GM04503 (cell line): ENCODE measurements at places on chromosomes 6 and 20.

- DNase-seq = no peak
These were observed 2.2 kb upstream of the CENPB start for GRCh38 chr20:3788685-3789155.

GRCh38 chr6:3727036-3727435 lies 24.5 kb downstream of the PXDC1 start:
- no peak for DNase-seq

- DNase-seq = no peak
These were observed 17.1 kb upstream of the ASF1A start for GRCh38 chr6:118876814-118877213.

GRCh38 chr6:32664827-32665362 lies 1.6 kb downstream of the HLA-DQB1 start:
- no peak for DNase-seq

- DNase-seq = peak; percentile 36
These were observed 443.9 kb downstream of the CDKAL1 start for GRCh38 chr6:20978151-20978614.

- no peak for DNase-seq
These were observed 143.1 kb upstream of the MOCS1 start for GRCh38 chr6:40077315-40077714.

DNA sequence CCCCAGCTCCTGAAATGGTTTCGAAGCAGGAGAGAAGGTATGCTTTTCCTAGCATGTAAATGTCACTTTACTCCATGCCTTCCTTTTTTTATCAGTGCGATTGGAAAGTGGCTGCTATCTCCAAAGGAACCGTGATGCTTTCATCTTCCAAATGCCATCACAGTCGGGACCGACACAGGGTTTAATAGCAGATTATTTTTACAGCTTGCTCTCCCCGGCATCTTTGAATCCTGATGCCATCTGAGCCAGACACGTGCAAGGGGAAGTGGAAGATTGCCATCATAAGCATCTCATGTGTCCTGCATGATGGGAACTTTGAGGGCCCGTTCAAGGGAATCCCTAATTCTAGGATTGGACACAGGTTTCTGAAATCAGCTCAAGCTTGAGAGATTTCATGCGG lies 253.4 kb upstream of the KCNG1 start:
- no peak for DNase-seq

DNA sequence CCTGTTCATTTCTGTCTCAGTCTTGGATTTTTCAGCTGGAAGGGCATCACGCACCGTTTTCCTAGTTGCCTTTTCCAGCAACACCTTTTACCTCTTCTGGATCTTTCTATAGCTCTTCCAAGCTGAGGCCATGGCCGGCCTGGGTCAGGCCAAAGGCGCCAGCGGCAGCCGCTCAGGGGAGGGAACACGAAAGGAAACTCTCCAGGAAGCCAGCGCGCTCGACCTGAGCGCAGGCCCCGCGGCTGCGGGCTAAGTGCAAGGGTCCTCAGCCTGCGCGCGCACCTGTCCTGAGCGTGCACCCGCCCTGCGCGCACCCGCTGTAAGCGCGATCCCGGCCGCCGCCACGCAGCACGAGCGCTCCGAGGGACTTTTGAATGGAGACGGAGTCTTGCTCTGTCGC lies 43.8 kb upstream of the TMEM181 start:
- DNase-seq = no peak

GRCh38 chr6:46953921-46954320 lies 32.2 kb upstream of the ADGRF5 start:
- no peak for DNase-seq

- no peak for DNase-seq
These were observed 7.2 kb downstream of the MAP3K4 start for GRCh38 chr6:160998766-160999165.

GRCh38 chr6:158475344-158476302 lies 84.3 kb upstream of the TMEM181 start:
- no peak for DNase-seq
